Suprapubic skin (tissue), 4 donors: ENCODE measurements at places on chromosomes 3 and 15. TPM values are rescaled to one million over a fixed set of nuclear protein-coding genes. Genes with fewer than 3 reads are reported as not detected.
A peak's percentile ranks its signal among the peaks of the same experiment; 100 is the strongest.

GRCh38 chr3:173913974-173914421 is 516.5 kb downstream of the NLGN1 start:
- no peaks in the 10 kb centered on the region for H3K36me3 ChIP-seq
- no peak for DNase-seq
- H3K27ac ChIP-seq = no peak overlapping the region
- no peaks in the 10 kb centered on the region for H3K4me1 ChIP-seq
- no peak overlapping the region for H3K4me3 ChIP-seq
- H3K27me3 ChIP-seq = no peaks in the 10 kb centered on the region

GRCh38 chr15:93019971-93020370 is 69.0 kb downstream of the RGMA start:
- H3K4me1 ChIP-seq = no peaks in the 10 kb centered on the region
- no peak overlapping the region for H3K4me3 ChIP-seq
- no peak overlapping the region for H3K27ac ChIP-seq
- peaks cover 98% of the 10 kb centered on the region for H3K36me3 ChIP-seq
- DNase-seq = peak; percentile 53

- no peak overlapping the region for H3K27ac ChIP-seq
- no peaks in the 10 kb centered on the region for H3K27me3 ChIP-seq
- H3K36me3 ChIP-seq = no peaks in the 10 kb centered on the region
- no peak for DNase-seq
- no peak overlapping the region for H3K4me3 ChIP-seq
These were observed 202.5 kb upstream of the TLE3 start for GRCh38 chr15:70299931-70300869.

GRCh38 chr15:90860942-90861675 is 7.3 kb upstream of the FURIN start:
- DNase-seq = no peak
- no peak overlapping the region for H3K4me3 ChIP-seq
- H3K36me3 ChIP-seq = no peaks in the 10 kb centered on the region
- H3K27me3 ChIP-seq = no peaks in the 10 kb centered on the region
- peaks cover 18% of the 10 kb centered on the region for H3K4me1 ChIP-seq
- no peak overlapping the region for H3K27ac ChIP-seq

DNA sequence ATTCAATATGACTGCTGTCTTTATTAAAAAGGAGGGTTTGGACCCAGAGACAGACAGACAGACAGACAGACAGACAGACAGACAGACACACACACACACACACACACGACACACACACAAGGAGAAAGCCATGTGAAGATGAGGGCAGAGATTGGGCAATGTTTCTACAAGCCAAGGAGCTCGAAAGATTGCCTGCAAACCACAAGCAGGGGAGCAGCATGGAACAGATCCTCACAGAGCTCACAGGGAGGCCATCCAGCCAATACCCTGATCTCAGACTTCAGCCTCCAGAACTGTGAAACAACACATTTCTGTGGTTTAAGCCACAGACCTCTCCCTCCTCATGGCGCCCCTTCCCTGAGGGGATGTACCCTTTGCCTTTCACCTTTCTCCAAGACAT is 35.8 kb upstream of the ABHD2 start:
- DNase-seq = no peak
- H3K4me3 ChIP-seq = no peak overlapping the region
- H3K4me1 ChIP-seq = no peaks in the 10 kb centered on the region
- no peak overlapping the region for H3K27ac ChIP-seq
- no peaks in the 10 kb centered on the region for H3K27me3 ChIP-seq

GRCh38 chr3:13507570-13508339 is 27.6 kb downstream of the HDAC11 start:
- H3K4me1 ChIP-seq = peaks cover 12% of the 10 kb centered on the region
- peaks cover 5% of the 10 kb centered on the region for H3K36me3 ChIP-seq
- H3K27ac ChIP-seq = peak overlapping the region; percentile 20
- H3K4me3 ChIP-seq = no peak overlapping the region
- no peaks in the 10 kb centered on the region for H3K27me3 ChIP-seq

- peaks cover under 1% of the 10 kb centered on the region for H3K4me1 ChIP-seq
- H3K27ac ChIP-seq = no peak overlapping the region
- H3K36me3 ChIP-seq = no peaks in the 10 kb centered on the region
These were observed 26.0 kb upstream of the SPPL2A start for GRCh38 chr15:50791486-50791885.

- H3K36me3 ChIP-seq = no peaks in the 10 kb centered on the region
- no peaks in the 10 kb centered on the region for H3K27me3 ChIP-seq
- H3K27ac ChIP-seq = peak overlapping the region; percentile 51
- H3K4me3 ChIP-seq = no peak overlapping the region
These were observed 48.4 kb upstream of the TRAK1 start for GRCh38 chr3:42042747-42043098.

GRCh38 chr3:185526349-185526951 is 25.9 kb downstream of the LIPH start:
- H3K4me1 ChIP-seq = peaks cover 10% of the 10 kb centered on the region
- no peaks in the 10 kb centered on the region for H3K27me3 ChIP-seq
- H3K4me3 ChIP-seq = no peak overlapping the region
- no peak overlapping the region for H3K27ac ChIP-seq
- H3K36me3 ChIP-seq = no peaks in the 10 kb centered on the region

DNA sequence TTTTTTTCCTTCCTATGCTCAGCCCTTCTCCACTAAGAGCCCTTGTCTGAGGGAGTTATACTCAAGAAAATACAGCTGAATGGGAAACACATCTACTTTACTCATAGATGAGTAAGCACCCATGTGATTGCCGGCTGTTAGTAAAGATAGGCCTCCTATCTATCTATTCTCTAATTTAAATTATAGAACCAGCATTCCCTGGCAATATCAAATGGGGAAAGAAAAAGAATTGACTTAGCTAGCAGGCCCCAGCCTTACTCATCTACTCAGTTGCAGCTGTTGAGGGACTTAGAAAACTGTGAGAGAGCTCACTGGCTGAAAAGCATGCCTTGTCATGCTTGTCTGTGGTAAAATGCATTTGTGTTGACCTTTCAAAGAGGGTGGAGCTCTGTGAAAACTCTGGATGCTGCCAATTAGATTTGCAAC is 116.9 kb upstream of the LRRFIP2 start:
- no peaks in the 10 kb centered on the region for H3K27me3 ChIP-seq
- peaks cover 47% of the 10 kb centered on the region for H3K36me3 ChIP-seq

- peak; percentile 72 for DNase-seq
- peaks cover 54% of the 10 kb centered on the region for H3K4me1 ChIP-seq
- peak overlapping the region; percentile 95 for H3K4me3 ChIP-seq
- no peaks in the 10 kb centered on the region for H3K27me3 ChIP-seq
- H3K27ac ChIP-seq = peak overlapping the region; percentile 97
These were observed 753 bp downstream of the ITGB5 start for GRCh38 chr3:124886168-124887056.

IL20RB gene
- 218 TPM for total RNA-seq

GNAT1 gene
- total RNA-seq = not detected

STAB1 gene
- total RNA-seq = 9.7 TPM

SLC38A3 gene
- total RNA-seq = 1.5 TPM

ACTC1 gene
- 0.56 TPM for total RNA-seq
